Bone marrow (tissue), 2 donors: ENCODE measurements at places on chromosomes 1 and 21.
A peak's percentile ranks its signal among the peaks of the same experiment; 100 is the strongest.

DNA sequence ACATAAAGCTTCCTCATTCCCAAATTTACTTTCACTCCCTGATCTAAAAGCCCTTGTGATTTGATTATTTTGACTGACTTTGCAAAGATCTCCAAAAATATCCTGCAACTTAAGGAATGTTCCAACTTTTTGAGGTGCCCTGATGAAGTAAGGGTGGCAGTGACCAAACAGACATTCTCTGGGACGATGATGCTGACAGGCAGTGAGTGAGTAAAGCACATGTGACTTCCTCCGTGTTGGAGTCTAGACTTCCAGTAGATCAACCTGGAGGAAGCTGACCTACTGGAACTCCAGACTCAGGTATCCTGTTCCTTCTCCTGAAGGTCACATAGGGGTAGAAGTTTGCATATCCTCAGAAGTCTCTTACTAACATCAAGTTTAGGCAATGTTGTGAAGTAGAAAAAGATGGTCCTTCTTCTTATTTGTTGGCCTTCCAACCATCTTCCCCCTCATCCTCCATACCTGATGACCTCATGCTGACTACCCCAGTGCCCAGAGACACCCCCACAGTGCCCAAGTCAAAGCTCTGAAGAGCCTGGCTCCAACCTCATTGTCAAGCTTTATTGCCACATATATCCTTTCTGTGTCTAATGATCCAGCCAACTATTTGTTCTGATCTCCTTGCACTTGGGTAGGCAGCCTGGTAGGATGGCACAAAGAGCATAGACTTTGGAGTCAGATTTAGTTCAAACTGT lies 16.0 kb downstream of the TNFSF4 start:
- no peak for DNase-seq

DNA sequence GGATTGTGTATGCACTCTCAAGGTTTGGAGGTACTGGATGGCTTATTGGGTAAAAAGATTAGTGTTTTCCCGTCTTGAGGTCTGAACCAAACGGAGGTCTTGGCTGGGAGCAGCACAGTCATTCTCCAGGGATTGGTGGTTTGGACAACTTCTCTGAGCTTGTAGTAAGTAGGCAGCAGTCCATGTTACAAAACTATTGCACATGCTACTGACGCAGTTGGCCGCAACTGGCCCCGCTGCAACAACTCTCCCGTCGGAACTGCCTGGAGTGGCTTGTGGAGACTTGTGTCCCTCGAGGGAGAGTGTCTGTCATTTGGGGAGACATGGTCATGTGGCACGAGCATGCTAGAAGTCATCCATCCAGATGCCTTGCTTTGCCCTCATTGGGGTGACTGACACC lies 276.0 kb downstream of the TM2D1 start:
- no peak for DNase-seq

DNA sequence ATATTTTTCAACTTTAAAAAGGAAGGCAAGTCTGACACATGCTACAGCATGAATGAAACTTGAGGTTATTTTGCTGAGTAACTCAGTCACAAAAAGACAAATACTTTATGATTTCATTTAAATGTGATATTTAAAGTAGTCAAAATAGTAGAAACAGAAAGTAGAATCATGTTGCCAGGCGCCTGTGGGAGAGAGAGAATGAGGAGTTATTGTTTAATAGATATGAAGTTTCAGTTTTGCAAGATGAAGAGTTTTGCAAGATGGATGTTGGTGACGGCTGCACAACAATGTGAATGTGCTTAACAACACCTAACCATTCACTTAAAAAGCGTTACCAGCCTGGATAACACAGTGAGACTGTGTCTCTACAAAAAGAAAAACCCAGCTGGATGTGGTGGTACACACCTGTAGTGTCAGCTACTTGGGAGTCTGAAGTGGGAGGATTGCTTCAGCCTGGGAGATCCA lies 20.7 kb upstream of the ATP1A1 start:
- no peak for DNase-seq

DNA sequence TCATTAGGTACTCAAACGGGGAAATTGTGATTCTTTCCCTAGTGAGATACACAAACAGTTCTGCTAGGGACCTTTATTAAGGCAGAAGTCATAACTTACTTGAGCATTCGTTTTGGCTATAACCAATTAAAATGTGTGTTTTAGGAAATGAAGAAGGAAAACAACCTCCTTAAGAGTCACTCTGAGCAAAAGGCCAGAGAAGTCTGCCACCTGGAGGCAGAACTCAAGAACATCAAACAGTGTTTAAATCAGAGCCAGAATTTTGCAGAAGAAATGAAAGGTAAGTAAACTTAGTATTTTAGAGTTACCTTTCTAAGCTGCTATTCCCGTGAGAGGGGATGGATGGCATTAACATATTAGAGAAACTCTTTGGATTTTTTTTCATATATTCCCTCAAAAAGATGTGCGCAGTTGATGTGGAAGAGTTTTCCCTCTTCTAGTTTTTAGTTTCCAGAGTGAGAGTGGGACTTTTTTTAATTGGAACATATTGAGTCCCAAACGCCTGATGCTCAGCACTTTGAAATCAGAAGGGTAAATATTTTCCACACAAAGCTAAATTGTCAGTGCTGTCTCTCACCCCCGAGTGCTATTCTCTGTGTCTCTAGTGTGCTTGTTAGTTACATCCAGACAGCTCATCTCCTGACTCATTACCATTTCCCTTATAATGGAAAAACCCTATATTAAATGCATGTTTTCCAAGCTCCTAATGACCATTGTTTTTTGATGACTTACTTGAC lies 34.9 kb downstream of the CENPF start:
- no peak for DNase-seq

DNA sequence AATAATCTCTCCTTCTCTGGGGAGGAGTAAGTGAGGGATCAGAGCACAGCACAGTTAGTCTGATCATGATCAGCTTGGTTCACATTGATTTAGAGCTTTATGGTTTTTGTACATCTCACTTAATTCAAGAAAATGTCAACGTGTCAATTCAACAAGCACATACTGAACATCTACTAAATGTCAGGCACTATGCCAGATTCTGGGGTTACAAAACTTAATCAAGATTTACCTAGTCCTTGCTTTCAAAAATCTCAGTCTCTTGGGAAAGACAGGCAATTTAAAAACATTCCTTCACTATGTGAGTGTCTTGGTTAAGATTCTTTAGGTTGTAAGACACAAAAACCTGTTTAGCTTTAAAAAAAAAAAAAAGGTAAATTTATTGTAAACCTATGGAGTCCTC lies 181.4 kb downstream of the AK5 start:
- no peak for DNase-seq

GRCh38 chr1:221521686-221522085 lies 220.2 kb downstream of the DUSP10 start:
- DNase-seq, result no peak

DNA sequence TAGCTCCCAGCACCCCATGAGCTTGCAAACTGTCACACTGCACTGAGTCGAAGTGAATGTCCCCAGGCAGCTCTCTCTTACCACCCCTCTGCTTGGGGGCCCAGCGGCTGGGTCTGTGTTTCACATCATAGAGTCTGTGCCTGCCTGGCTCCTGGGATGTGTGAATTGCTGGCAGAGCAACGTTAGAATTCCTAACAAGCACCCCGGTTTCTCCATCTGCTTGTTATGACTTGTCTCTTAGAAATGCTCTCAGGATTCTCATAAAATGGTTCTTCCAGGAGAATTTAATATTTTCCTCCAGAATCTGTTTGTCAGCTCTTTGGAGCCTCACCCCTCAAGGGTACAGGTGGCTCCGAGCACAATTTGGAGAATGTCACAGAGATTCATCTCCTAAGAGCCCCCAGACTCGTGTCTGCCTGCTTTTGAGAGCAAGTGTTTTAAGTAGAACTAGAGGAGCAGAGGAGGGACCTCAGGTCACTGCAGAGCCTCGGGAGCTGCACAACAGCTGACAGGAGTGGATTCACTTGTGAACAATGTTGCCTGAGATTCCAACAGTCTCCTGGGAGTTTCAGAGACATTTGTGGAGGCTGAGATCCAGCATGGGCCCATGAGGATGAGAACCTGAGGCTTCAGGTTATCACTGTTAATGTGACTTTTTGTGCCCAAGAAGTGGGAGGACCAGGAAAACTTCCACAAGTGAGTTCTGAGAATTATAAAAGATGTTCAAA lies 131.5 kb downstream of the KCNJ6 start:
- DNase-seq, result no peak

DNA sequence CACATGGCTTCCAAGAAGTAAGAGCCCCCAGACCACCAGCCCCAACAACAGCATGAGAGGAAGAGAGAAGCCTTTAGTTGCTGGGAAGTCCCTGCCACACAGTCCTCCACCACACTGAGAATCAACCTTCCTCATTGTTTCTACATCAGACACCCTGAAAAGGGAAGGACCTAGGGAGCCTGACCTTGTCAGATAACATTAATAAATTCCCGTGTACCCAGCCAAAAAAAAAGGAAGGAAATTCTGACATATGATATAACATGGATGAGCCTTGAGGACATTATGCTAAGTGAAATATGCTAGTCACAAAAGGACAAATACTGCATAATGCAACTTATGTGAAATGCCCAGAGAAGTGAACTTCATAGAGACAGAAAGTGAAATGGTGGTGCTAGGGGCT lies 65.6 kb upstream of the ARHGAP29 start:
- DNase-seq, result peak; percentile 13

- no peak for DNase-seq
These were observed 1.2 kb upstream of the ALDH9A1 start for GRCh38 chr1:165699577-165699976.

DNA sequence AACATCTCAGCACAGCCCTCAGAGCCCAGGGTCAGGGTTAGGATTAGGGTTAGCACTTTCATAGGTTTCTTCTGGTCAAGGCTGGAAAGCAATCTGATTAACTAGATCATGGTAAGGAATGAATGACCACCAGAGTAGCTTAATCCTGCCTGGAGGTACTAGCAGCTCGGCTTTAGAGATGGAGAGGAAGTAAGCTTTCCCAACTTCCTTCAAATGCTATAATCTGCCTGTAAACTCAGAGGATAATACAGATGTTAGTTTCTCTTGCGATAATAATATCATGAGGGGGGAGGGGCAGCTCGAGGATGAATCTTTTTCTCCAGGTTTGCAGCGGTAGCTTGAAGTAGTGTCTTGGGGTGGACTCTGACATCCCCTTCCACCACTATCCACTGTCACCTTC lies 194.9 kb downstream of the HIVEP3 start:
- DNase-seq, result no peak

- DNase-seq, result no peak
These were observed 29.3 kb downstream of the NIBAN1 start for GRCh38 chr1:184945029-184945428.

DNA sequence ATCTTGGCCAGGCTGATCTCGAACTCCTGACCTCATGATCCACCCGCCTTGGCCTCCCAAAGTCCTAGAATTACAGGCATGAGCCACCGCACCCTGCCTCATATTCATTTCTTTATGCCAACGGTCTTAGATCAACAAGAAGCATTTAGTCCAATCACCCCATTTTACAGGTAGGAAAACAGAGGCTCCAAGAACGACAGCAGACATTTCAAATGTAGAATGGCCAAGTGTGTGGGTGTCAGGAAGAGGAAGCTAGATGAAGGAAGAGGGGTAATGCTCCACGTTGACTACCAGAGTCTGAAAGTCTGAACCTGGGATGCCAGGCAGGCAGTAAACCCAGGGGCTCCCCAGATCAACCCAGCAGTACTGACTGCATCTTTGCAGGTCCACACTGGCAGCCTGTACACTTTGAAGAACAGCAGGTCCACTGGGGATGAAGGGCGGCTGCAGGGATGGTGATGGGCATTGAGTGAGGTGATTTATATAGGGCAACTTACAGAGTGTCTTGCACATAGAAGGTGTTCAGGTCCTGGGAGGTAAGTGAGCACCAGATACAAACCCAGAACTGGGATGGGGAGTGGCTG lies 120.2 kb downstream of the EPHB2 start:
- DNase-seq, result no peak

GRCh38 chr1:183821309-183821888 lies 16.5 kb downstream of the RGL1 start:
- no peak for DNase-seq

GRCh38 chr1:246152986-246153431 lies 354.1 kb downstream of the SMYD3 start:
- DNase-seq, result no peak

- DNase-seq, result no peak
These were observed 104.9 kb upstream of the SNX7 start for GRCh38 chr1:98556521-98557158.

GRCh38 chr1:219269171-219269570 lies 95.5 kb downstream of the LYPLAL1 start:
- DNase-seq, result no peak

- peak; percentile 36 for DNase-seq
These were observed 89.5 kb upstream of the CD53 start for GRCh38 chr1:110783292-110783918.

DNA sequence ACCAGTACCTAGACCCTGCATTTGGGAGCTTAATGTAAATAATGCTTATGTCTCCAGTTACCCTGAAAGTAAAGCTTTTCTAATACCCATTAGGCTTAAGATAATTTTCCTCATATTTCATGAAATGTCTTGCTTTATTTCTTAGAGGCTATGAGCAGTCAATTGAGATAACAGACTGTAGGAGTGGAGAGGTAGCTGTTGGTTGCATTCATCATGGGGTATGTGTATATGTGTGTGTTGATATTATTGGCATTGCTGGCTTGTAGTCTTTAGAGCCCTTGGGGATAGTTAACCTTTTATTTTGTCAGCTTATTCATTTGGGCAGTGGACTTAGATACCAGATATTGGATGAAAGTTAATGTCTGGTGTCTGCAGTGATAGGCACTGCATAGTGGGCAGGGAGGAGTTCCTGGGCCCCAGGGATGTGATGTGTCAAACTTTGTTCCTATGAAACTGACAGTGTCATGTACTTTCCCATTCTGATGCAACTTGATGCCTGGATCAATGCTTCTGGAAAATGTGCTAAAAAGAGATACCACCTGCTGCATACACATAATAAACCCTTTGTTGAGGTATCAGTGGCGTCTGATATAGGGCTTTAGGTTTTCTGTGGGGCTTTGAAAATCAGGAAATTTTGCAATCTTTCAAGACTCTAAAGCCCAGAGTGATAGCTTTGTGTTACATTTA lies 83.9 kb downstream of the MAST2 start:
- no peak for DNase-seq

DNA sequence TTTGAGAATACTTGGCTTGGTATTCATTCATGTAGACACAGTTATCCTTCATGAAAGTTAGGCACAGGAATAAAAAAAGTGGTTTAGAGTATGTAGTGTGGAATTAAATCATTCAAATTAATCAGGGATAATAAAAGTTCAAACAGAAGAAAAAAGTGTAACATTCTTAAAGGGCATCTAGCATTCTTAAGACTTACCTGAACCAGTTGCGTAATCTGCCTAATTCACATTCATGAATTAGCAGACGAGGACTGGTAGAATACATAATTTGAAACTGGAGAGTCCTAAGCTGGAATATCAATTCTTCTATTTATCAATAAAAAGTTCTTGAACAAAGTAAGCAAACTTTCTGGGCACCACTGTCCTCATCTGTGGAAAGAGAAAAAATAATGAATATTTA lies 157.0 kb upstream of the DEPDC1 start:
- no peak for DNase-seq
